Nucleus accumbens (tissue), 56 donors: ENCODE measurements at places on chromosomes 7 and 10.

DNA sequence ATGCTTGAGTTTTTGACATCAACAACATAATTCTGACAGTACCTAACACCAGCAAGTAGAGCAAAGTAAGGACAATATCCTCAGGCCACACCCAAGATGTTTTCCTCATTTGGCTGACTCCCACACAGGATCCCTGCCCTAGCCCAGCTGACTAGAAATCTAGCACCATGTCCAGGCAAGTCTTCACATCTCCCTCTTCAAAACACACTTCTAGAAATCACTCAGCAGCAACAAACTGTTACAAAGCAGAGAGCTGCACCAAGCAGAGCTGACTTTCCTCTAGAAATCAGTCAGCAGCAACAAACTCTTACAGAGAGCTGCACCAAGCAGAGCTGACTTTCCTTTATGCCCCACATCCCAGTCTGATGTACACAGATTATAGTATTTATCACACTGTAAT, 7.7 kb downstream of the TMEM168 start:
- no peak for DNase-seq

GRCh38 chr7:136134503-136134902, 157.3 kb upstream of the MTPN start:
- DNase-seq = no peak

GRCh38 chr10:75602341-75602740, 170.9 kb downstream of the LRMDA start:
- DNase-seq = no peak

GRCh38 chr7:1942941-1943289, 272.8 kb downstream of the ELFN1 start:
- DNase-seq = no peak

DNA sequence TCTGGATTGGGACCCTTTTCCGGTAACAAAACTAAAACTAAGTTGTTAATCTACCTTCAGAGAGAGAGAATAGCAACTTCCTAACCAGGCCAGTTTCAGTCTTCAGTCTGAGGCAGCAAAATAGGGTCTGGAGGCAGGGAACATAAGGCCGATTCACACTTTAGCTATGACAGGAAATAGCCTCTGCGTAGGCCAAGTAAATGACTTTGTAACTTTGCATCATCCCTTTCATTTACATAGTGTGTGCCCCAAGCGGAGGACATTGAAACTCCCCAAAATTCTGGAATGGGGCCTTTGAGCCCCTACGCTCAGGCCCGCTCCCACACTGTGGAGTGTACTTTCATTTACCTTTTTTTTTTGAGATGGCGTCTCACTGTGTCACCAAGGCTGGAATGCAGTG, 1.7 kb upstream of the UPP1 start:
- no peak for DNase-seq

DNA sequence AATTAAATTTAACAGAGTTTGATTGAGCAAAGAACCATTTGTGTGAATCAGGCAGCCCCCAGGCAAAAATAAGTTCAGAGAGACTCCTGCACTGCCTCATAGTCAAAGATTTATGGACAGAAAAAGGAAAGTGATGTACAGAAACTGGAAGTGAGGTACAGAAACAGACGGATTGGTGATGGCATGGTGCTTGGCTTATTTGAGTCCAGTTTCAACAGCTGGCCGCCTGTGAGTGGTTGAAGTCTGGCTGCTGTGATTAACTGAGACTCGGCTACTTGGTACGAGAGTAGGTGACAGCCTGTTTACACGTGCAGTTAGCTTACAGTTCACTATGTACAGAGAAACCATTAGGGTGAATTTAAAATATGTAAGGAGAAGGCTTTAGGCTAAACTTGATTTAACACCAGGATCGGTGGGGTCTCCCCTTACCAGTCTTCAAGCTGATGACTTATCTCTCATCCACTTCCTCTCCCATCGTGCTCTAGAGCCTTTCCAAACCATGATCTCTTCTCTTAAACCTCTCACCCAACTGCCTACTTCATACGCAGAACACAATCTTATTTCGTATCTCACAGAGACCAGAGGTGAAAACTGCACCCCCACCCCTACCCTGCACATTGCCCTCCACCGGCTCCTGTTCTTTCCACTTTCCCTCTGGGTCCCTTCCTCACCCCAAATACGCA, 5.0 kb upstream of the MSMB start:
- DNase-seq = no peak

- DNase-seq = no peak
Measured at GRCh38 chr10:62093863-62094291, 174.8 kb downstream of the RTKN2 start.

GRCh38 chr7:92674379-92674778, 84.2 kb upstream of the FAM133B start:
- DNase-seq = no peak

DNA sequence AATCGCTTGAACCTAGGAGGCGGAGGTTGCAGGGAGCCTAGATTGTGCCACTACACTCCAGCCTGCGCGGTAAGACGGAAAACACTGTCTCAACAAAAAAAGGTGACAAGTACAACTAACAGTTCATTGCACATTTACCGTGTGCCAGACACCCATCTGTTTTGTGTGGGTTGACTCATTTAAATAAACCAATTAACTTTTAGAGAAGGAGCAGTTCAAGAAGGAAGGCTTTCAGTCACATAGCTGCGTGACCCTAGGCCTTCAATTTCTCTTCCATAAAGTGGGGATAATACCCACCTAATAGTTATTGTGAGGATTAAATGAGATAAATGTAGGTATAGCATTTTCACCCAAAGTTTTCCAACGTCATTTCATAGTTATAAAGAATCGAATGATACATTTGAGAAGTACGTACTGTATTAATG, 52.3 kb upstream of the KDM7A start:
- DNase-seq = no peak
